ENCODE measurements at places on chromosomes 1 and 21. TPM values are rescaled to one million over a fixed set of nuclear protein-coding genes. Genes with fewer than 3 reads are reported as not detected.

S100A14 gene
- 11.2 TPM for total RNA-seq

ZNF669 gene
- 11.3 TPM for total RNA-seq

NBPF10 gene
- total RNA-seq: 0.51 TPM

ANKRD35 gene
- 0.36 TPM for total RNA-seq

CDA gene
- 6.0 TPM for total RNA-seq

DYNLT5 gene
- not detected for total RNA-seq

ARTN gene
- 14.1 TPM for total RNA-seq

SPRR2E gene
- not detected for total RNA-seq

EDARADD gene
- 3.3 TPM for total RNA-seq

RAP1GAP gene
- 0.94 TPM for total RNA-seq

TGFB2 gene
- total RNA-seq: 35.7 TPM

RGL1 gene
- total RNA-seq: 2.8 TPM

KCNE2 gene
- not detected for total RNA-seq

CRABP2 gene
- 77.1 TPM for total RNA-seq

ZNF692 gene
- total RNA-seq: 35.7 TPM

PAPPA2 gene
- total RNA-seq: 0.14 TPM

KCNJ15 gene
- total RNA-seq: 40.8 TPM

CLEC20A gene
- not detected for total RNA-seq

FAM177B gene
- not detected for total RNA-seq

GNG12 gene
- 95.4 TPM for total RNA-seq

MCOLN3 gene
- total RNA-seq: 3.7 TPM

GCSAML gene
- not detected for total RNA-seq

CTSE gene
- total RNA-seq: not detected

AMY1C gene
- not detected for total RNA-seq

TTC34 gene
- 0.46 TPM for total RNA-seq

Measured in epithelial cell of proximal tubule (primary cell).